Renal cortical epithelial cell (primary cell): ENCODE measurements at places on chromosomes 13 and 19.

- no peak for DNase-seq
These were observed 44.0 kb downstream of the C13orf46 start for GRCh38 chr13:113929628-113930615.

DNA sequence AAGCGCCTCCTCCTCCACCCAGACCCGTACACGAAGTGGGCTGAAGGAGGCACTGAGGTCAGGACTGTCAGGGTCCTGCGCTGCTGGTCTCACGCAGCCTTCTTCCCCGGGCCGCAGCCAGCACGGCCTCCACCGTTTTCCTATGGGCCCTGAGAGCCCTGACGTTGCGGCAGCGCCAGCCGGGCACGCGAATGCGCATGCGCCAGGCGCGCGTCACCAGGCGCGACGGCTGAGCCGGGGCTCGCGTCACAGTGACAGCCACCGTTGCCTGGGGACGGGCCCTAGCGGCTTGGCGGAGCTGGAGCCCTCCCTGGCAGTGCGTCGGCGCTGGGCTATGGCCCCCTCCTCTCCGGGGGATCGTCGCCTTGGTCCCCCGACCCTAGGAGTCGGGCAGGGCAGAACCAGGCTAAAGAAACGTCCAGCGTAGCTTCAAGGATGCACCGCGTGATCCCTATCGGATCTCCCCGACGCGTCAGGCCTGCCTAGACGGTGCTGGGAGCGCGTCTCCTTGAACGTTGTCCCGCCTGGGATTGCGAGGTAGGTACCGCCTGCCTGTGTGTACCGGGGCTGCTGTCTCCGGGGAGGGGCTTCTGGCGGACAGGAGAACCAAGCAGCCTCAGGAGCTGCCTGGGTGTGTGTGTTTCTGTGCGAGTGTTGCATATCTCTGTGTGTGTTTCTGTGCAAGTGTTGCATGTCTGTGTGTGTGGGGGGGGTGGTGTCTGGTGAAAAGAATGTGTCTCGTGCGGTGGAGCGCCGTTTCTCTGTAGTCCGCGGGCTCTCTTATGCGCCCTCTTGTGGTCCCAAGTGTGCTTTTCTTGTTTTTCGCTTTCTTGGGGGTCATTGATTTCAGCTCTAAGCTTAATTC lies 43.2 kb downstream of the ZNF571 start:
- DNase-seq: peak; percentile 13

GRCh38 chr13:20624213-20624612 lies 57.3 kb downstream of the IFT88 start:
- DNase-seq: no peak

- DNase-seq: no peak
These were observed 746.9 kb downstream of the EFNB2 start for GRCh38 chr13:105788530-105788929.

DNA sequence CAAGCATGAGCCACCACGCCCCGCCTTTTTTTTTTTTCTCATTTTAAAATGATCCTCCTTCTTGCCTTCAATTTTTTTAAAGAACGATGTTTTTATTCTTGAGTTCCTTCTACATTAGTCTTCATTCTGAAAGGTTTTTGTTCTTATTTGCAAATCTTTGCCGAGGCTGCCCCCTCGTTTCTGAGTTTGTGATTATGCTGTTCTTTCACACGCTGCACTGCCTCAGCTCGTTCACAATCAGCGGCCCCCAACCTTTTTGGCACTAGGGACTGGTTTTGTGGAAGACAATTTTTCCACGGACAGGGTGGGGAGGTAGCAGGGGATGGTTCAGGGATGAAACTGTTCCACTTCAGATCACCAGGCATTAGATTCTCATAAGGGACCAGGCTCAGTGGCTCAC lies 26.6 kb downstream of the ZNF787 start:
- no peak for DNase-seq

GRCh38 chr19:13935765-13936510 lies 2.3 kb downstream of the PODNL1 start:
- peak; percentile 21 for DNase-seq

GRCh38 chr13:113493315-113493951 lies 2.9 kb upstream of the DCUN1D2 start:
- peak; percentile 99 for DNase-seq

DNA sequence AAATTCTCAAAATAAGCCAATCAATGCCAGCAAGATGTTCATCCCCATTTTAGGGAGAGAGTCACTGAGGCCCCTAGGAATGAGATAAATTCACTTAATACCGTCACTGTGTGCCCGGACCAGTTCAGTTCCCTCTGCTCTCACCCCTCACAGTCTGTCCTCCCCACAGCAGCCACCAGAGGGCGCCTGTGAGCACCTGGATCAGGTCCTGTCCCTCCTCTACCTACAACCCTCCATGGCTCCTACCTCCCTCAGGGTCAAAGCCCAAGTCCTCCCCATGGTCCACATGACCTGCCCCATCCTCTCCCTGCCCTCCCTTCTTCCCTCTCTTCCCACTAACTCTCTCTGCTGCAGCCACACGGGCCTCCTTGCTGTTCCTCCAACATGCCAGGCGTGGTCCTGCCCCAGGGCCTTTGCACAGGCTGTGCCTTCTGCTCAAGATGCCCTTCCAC lies 42.0 kb upstream of the NFIC start:
- no peak for DNase-seq

GRCh38 chr13:25167382-25168174 lies 4.5 kb downstream of the AMER2 start:
- no peak for DNase-seq
